ENCODE measurements at places on chromosomes 6 and 20.

DNA sequence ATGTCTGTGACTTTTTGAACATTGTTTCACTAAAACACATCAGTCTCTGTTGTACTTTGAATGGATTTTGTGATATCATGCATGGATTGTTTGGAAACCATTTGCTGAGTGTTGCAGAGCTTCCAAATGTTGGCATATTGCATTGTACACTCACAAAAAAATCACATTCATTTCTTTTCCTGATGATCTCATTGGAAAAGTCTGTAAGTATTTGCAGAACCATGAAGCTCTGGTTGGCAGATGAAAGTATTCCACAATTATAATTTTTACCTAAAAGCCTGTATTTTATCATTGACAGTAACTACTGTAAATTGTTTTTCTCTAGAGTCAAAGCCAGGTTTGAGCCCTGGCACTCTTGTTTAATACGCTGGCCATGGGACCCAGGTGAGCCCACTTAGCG, 42.1 kb downstream of the VAPB start:
- DNase-seq = no peak

DNA sequence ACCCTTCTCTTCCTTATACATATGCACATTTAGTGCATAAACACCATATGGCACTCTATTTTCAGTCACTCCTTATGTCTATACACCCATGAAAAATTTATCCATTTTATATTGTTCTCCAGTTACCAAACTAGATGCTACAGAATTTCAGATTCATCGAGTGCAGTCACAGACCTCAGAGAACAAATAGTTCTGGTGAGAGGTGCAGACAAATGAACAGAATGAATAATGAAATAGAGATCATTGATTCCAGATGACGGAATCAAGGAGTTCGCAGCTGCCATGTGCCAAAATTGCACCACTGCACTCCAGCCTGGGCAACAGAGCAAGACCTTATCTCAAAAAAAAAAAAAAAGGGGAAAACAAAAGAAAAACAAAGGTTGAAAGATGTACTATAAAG, 214.8 kb upstream of the CEP162 start:
- DNase-seq = no peak

- peak; percentile 54 for DNase-seq
Measured at GRCh38 chr6:137313928-137314855, 95.0 kb upstream of the IFNGR1 start.

GRCh38 chr6:136669299-136669699, 119.1 kb upstream of the MAP7 start:
- no peak for DNase-seq

- no peak for DNase-seq
Measured at GRCh38 chr6:130893277-130893676, 66.1 kb downstream of the SMLR1 start.

DNA sequence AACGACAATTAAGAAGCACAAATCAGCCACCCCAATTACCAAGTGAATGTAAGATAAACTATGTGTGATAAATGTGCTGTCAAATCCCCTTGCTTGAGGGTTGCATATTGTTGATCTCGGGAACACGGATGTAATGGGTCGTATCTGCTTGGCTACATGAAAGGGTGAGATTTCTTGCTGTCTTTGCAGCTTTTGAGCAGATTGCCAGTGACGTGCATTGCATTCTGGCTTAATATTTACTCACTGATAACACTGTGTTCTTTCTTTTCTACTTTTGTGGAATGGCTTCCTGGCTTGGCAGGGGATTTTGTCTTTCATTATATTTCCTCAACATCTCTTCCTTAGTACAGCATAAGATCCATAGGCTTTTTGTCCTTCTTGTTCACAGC, 10.5 kb upstream of the FAM210B start:
- no peak for DNase-seq

DNA sequence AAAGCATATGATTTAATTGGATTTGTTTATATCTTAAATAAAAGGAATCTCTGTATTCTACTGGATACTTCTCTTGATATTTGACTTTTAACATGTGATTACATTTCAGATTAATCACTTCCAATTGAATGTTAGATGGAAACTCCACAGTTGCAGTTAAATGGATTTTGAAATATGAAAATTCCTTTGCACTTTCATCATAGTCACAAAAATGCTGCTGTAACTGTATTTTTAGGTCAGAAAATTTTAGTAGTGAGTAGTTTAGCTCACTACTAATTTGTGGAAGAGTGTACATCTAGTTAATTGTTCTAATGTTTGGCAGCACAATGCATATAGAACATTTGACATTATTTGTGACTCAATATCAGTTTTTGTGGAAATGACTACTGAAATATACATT, 26.8 kb downstream of the PTCHD4 start:
- DNase-seq = no peak

DNA sequence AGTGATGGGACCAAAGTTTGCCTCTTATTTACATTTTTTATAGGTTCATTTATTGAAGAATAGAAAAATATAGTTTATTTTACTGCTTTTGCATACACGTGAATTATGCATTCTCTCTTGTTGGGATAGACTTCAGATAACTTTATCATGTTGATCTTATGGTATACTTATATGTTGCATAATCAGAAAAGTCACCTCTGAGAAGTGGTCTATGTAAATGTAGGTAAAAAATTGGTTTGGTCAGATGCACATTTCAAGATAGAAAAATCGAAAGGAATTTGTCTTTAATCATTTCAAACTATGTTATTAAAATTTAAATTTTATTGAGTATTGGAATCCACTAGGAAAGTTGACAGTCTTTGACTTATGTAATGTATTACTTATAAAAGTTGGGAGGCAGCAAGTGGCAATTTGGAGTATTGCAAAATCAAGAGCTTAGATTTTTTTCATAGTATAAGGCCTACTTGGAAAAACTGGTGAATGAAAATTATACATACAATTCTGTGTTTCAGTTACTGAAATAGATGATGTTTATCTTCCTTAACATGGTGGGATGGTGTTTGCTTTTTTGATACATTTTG, 2.4 kb downstream of the PHF3 start:
- DNase-seq = no peak

- DNase-seq = no peak
Measured at GRCh38 chr6:126232671-126233070, 107.2 kb upstream of the CENPW start.

- no peak for DNase-seq
Measured at GRCh38 chr6:94859924-94860323, 717.4 kb upstream of the MANEA start.

GRCh38 chr6:162543221-162543620, 184.3 kb downstream of the PRKN start:
- DNase-seq = no peak

- no peak for DNase-seq
Measured at GRCh38 chr6:128244751-128245405, 275.5 kb downstream of the PTPRK start.

- no peak for DNase-seq
Measured at GRCh38 chr6:156883497-156884252, 106.5 kb downstream of the ARID1B start.

Data from NCI-H2081 (cell line).